ENCODE measurements at places on chromosomes 3 and 15.

DNA sequence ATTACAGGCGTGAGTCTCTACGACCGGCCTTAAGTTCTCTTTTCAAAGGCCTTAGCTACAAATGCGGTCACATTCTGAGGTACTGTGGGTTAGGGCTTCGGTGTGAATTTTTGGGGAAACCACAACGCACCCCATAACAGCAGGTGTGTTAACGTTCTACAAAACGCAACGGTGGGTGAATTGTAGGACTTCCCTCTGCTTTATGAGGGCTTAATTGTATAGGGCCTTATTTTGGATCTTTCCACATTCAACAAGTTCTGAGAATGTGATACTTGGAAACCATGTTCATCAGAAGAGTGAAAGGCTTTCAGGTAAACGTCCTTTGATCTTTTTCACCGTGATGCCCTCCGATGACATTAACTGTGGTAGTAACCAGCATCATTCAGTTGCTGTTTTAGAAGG, 998.6 kb upstream of the CFAP20DC start:
- no peak for DNase-seq

DNA sequence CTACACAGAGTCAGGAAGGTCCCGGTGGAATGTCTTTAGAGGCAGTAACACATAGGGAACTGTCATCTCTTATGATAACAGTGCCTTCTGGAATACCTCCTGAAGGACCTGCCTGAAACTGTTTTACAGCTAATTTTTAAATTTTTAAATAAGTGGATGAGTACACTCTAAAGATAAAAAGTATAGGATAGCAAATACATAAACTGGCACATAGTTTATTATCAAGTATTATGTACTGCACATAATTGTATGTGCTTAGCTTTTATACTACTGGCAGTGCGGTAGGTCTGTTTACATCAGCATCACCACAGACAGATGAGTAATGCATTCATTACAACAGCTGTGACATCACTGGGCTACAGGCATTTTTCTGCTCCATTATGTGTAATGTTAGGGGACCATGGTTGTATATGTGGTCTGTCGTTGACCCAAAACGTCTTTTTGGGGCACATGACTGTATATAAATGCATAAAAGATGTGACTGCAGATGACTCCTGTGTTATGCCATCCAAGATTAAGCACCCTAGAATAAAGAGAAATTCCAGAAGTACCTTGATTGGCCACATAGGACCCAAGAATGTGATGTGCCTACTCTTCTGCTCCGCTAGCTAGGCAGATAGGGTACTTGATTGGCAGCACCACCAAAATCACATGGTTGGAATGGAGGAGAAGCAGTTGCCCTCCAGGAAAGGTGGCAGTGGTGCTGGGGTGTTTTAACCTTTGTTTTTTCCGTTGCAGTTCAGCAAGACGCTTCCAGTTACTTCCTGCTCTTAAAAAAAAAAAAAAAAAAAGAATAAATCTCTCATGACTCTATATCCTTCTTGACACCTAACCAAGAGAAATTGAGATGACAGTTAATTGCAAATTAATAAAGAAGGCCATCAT, 3.3 kb downstream of the VPS8 start:
- peak; percentile 24 for DNase-seq

- DNase-seq, result no peak
These were observed 659.9 kb downstream of the SI start for GRCh38 chr3:164418414-164418813.

GRCh38 chr3:18295171-18295920, 129.8 kb downstream of the SATB1 start:
- peak; percentile 19 for DNase-seq

- DNase-seq, result no peak
These were observed 1.1 kb upstream of the IGF1R start for GRCh38 chr15:98647026-98647773.

DNA sequence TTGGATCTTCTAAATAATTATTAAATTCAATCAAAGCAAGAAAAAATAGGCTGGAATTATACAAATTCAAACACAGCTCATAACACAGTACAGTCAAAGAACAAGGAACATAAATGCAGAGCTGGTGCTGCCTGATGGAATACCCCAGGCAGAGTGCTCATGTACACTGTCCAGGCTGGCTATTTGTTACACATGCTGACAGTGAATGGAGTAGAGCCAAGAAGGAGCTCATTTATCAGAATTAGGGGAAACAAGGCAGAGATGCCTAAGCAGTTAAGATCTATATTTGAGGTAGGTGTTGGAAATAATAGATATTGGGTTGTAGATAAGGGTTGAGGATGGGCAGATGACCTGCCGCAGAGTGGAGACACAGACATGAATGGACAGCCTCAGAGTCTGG, 788.2 kb upstream of the ARPP21 start:
- DNase-seq, result no peak

DNA sequence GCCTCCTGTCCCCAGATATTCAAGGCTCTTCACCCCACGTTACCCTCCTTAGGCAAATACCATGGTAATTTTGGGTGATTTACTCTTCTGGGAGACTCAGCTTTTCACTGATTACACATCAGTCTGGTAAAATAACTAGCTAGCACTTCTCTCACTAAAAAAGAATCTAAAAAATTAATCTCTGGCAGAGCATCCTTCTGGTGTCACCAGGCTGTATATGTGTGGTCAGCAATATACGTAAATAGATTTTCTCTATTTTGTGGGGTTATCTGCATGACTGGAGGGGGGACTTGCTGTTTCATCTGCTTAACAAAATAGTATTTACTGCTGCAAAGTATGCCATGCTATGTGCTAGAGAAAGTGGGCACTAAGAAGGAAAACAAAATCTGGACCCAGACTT, 45.1 kb downstream of the LRRC28 start:
- DNase-seq, result no peak
